ENCODE measurements at places on chromosomes 6 and 20.

DNA sequence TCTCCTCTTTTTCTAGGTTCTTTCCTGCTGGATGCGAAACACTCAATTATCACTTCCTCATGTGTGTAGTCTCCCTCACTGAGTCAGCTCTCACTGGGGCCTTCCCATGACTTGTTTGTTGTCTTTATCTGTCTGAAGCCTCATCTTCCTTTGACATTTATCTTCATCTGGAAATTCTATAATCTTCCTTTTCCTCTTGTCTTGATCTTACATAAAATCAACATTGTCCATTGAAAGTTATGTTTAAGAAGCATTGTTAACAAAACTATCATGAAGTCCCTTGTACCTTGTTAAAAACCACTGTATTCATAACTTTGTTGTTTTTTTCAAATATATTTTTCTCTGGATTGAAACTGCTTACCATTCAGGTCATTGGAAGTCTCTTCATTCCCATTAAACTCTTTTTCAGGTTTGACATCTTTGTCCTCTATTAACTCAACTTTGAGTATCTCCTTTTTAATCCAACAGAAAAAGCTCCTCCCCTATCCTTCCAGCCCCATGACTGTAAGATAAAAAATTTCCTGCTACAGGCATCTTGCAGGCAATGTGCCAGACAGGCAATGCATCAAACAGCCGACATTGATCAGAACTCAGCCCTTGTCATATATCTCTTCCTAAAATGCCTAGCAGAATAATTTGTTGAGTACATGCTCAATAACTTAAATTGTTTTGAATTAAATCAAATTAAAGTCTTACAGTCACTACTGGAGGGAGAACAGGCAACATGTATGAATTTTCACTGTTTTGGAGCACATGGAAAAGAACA lies 34.8 kb downstream of the MYLIP start:
- no peak for DNase-seq

DNA sequence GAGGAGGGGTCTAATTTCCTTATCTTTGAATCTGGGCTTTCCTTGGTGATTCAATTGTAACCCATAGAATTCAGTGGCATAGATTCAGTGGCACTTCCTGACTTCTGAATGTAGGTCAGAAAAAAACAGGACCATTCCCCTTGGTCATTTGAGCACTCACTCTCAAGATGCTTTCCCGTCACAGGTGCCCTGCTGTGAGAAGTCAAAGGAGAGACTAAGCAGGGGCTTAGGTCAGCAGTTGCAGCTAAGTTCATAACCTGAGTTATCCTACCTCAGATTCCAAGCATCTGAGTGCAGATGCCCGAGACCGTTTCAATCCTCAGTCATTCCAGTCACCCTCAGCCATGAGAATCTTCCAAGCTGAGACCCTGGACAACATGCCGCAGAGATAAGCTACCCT lies 506.6 kb downstream of the FRK start:
- no peak for DNase-seq

DNA sequence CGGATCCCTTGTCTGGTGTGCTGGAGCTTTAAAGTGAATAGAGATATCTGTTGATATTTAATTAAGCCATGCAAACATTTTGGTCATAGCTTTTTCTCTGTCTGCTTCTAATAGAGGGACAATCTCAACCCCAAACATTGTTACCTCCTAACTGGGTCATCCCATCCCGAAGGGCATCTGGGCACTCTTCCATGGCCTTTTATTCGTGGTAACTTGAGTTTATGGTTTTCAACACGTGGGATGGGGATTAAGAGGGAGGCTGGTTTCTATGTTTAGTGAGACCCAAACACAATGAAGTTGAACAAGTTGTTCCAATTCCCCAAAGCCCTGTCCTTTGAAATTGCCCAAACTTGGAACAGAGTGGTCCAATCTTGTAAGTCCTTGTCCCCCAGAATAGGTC lies 1.4 kb upstream of the ENPP5 start:
- DNase-seq: no peak

GRCh38 chr6:150813993-150814359 lies 51.5 kb upstream of the MTHFD1L start:
- DNase-seq: peak; percentile 77

- no peak for DNase-seq
These were observed 62.9 kb upstream of the MOCS1 start for GRCh38 chr6:39997101-39997635.

DNA sequence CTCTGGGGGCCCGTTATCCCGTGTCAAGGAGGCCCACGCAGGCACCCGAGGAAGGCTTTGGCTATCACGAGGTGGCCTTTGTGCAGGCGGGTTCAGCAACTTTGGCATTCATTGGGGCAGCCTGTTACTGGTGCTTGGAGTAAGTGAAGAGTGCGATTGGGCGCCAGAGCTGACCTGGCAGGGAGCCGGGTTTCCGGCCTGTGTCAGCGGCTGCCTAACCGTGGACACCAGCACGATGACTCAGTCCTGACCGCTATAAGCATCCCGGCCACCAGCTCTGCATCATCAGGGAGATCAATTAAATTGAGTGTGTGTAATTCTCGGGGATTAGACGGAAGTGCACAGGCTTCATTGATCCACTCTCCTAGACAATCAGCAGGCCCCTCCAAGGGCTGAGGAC lies 45.9 kb downstream of the CDH4 start:
- DNase-seq: no peak

- no peak for DNase-seq
These were observed 28.5 kb downstream of the B4GALT5 start for GRCh38 chr20:49685161-49685601.

DNA sequence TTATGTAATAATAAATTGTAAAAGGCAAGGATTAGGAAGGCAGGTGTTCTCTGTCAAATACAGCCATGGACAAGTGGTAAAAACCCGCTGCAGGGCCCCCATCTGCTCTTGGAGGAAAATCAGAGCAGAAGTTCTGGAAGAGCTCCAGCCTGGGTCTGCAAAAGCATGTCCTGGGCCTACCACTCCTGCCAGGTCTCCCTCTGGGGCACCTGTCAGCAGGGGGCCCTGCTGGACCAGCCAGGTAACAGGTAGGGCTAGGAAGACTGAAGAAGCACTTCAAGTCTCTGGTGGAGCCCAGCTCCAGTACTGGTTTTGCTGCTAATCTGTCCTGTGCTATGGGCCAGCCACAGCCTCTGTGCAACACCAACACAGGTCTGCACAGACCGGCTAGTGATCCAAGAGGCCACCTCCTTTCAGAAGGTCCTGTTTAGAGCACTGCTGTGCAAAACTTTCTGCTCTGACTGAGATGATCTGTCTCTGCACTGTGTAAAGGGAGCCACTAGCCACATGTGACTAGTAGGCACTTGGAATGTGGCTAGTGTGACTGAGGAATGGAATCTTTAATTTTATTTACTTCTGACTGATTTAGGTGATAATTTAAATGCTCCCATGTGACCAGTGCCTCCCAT lies 30.2 kb downstream of the RRBP1 start:
- no peak for DNase-seq

GRCh38 chr6:52216932-52217575 lies 27.2 kb downstream of the IL17F start:
- no peak for DNase-seq

DNA sequence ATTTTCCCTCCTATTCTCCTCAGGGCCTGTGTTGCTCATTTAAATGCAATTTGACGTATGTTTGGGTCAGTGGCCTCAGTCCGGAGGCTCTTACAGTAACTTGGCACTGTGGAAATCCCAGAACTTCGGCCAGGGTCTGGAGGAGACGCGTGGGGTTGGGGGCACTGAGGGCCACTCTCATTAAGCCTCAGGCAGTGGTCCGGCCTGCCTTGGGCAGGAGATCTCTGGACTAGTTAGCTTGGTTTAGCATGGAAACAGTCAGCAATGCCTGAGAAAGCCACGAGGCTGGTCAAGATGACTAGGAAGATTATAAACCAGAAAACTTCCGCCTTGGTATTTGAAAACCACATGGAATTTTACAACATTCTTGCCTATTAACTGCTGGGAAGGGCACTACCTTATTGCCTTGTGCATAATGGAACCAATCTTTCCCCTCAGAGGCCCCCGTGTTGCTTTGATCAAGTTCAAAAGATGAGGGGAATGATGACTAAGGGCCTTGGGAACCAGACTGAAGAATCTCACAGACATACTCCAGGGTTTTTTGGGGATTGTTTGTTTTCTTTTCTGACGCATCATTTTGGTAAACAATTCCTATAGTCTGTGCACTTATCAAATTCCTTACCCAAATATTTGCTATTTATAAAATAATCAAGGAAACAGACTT lies 206.0 kb upstream of the PREP start:
- DNase-seq: peak; percentile 98

- DNase-seq: no peak
These were observed 21.5 kb downstream of the NOL4L start for GRCh38 chr20:32563311-32564272.

- DNase-seq: no peak
These were observed 43.6 kb upstream of the FAM50B start for GRCh38 chr6:3805448-3806123.

DNA sequence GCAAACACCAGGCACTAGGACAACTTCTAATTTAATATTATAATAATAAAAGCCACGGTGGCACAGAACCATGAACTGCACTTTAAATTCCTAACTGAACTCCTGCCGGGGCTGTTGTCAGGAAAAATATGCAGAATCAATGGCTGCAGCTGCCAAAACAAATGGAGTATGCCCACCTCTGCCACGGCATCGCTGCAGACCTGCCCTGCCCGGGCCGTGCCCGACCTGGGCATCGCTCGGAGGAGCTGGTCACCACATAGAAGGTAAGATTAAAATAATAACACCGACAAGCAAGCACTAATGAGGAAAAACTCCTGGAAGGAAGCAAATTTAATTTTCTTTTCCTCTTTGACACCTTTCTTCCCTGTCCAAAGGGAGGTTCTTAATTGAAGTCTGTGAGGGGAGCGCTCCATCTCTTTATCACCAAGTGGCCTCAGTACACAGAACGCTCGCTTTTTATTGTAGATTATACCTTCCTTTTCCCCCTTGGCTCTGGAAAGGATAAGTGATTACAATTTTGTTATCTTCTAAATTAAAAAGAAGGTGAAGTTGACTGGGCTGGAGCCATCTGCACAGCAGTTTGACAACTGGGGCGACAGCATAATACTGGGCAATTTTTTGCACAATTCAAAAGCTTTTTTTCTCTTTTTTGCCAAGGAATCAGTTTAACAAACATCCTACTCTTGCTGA lies 351.3 kb downstream of the ZFAND3 start:
- no peak for DNase-seq

GRCh38 chr6:168206661-168207274 lies 112.8 kb downstream of the DACT2 start:
- peak; percentile 79 for DNase-seq

DNA sequence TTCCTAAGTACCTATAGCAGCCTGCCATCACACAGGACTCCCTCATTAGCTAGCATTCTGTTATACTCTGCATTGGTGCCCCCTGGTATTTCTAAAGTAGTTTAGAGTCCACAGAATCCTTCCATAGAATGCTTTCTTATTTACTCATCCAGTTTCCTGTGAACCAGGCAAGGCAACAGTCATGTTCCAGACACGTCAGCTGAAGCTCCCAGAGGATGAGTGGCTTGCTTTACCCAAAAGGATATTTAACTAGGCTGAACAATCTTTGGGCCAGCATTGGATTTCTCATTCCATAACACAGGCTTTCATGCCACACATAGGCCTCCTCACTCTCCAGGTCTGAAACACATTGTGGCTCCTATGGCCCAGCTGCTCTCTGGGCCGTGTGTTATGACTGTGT lies 203.8 kb upstream of the MAP3K7 start:
- no peak for DNase-seq

GRCh38 chr6:14664112-14664601 lies 546.6 kb downstream of the CD83 start:
- DNase-seq: no peak

DNA sequence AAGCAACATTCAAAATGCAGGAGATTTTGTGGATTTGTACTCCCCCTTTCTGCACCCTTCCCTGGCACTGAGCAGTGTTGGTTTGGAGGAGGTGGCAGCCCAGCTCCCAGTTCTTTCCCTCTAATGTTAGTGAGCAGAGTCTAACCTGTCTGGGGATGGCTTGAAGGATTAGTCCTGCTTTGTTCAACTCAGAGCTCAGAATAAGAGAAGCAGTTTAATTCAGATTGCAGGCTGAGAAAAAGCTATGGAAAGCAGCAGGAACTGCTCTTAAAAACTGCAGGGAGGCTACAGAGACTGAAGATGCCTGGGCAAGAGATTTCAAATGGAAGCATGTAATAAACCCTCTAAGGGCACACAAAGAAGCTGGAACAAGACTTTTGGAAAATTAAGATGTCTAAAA lies 223.4 kb upstream of the GGTLC1 start:
- no peak for DNase-seq

- DNase-seq: peak; percentile 56
These were observed 56.7 kb downstream of the ATXN1 start for GRCh38 chr6:16704401-16705045.

GRCh38 chr6:147585256-147585655 lies 76.8 kb downstream of the SAMD5 start:
- DNase-seq: no peak

DNA sequence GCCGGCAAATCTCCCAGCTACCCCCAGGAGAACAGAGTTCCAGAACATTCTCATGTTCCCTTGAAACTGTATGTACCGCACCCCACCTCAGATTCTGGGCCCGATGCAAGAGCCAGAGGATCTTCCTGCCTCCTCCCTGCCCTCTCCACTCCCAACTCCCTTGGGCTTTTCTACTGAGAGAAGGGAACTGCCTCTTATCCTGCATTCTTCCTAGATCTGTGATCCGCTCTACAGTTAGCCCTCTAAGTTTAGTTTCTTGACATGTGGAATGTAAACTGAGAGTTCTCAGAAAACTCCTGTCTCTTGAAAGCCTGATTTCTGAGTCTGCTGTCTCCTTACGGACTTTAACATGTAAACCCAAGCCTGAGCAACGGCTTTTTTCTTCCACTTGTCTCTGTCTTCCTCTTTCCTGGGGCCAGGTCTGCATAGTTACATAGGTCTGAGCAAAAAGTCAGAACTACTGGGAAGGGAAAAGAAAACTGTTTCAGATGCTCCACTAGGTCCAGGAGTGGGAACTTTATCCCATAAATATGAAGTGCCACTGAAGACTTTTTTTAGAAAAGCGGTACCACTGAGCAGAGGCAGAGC lies 86.5 kb upstream of the TNFAIP3 start:
- DNase-seq: no peak

- peak; percentile 99 for DNase-seq
These were observed 114.7 kb downstream of the PSMB1 start for GRCh38 chr6:170438402-170438753.

DNA sequence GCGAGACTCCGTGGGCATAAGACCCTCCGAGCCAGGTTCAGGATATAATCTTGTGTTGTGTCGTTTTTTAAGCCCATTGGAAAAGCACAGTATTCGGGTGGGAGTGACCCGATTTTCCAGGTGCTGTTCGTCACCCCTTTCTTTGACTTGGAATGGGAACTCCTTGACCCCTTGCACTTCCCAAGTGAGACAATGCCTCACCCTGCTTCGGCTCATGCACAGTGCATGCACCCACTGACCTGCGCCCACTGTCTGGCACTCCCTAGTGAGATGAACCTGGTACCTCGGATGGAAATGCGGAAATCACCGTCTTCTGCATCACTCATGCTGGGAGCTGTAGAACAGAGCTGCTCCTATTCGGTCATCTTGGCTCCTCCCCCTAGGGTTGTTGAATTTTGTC lies 307.7 kb upstream of the DEFB115 start:
- DNase-seq: no peak

- DNase-seq: no peak
These were observed 4.6 kb downstream of the SLC44A4 start for GRCh38 chr6:31874084-31874670.

- peak; percentile 36 for DNase-seq
These were observed 14.9 kb downstream of the BTN1A1 start for GRCh38 chr6:26514984-26515383.

Data from renal cortical epithelial cell (primary cell).